ENCODE measurements at places on chromosomes 2 and 18.

DNA sequence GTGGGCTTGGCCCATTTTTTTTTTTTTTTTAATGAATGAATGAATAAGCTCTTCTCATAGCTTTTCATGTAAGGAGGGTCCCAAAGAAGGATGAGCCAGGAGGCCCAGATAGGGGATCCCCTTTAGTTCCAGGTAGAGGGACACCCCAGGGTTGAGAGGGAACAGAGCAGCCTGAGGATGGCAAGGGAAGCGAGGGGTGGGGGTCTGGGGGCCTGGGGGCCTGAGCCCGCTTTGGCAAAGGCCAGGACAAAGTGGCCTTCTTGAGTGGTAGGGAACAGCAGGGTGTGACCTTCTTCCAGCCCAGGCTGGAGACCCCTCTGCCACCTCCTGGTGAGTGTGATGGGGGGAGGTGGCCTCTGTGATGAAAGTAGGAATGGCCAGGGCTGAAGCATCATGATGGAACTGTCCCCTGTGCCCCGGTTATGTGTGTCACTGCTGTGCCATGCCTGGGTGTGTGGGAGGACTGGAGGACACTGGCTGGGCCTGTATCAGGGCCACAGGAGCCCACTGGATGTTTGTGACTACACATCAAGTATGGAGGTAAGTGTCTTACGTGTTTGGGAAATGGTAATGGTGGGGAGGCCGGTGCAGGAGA, 263.5 kb upstream of the HDAC4 start:
- no peak for DNase-seq

DNA sequence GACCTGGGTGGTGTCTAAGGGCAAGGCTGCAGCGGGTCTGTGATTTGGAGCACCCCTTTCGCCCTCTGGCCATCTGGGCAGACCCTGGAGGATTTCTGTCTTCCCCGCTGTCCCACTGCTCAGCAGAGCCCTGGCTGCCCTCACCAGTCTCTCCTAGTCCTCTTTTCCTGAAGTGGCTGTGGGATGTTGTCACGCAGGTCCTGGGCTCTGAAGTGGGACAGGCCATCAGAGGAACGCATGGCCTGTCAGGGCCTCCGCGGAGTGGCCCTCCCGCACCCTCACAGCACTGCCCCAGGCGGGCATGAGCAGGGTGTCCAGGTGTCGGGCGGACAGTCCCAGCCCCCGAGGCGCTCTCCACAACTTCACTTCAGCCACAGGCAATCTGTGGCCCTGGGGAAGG, 1.1 kb upstream of the TMEM185B start:
- DNase-seq, result no peak

GRCh38 chr2:39283561-39283960, 39.8 kb upstream of the CDKL4 start:
- DNase-seq, result no peak

GRCh38 chr18:56627991-56628390, 10.4 kb downstream of the TXNL1 start:
- no peak for DNase-seq

- no peak for DNase-seq
Observed at GRCh38 chr2:65292106-65292400, 64.4 kb downstream of the ACTR2 start.

- DNase-seq, result no peak
Observed at GRCh38 chr18:35905436-35905835, 67.0 kb upstream of the RMP24 start.

DNA sequence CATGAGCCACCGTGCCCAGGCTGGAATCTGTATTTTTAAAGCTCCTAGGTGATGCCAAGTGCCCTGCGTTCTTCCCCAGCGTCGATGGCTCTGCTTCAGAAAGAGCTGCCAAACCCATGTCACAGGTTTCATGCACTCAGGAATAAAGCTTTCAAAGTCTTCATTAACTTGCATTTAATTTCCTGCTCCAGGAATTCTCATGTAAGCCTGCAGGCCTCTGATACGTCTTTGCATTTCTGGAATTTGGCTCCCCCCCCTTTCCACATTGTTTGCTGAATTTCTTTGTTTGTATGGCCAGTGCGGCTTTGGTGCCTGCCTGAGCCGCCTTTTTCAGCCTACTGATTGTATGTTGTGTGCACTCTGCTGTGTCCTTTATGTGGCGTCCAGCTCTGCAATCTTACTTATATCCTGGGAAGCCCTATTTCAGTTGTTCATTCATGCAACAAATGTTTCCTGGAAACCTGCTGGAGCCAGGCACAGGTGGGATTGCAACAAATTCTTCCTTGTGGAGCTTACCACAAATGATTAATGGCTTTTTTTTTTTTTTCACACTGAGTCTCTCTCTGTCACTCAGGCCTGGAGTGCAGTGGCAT, 17.9 kb upstream of the OTOF start:
- DNase-seq, result no peak

GRCh38 chr2:145199827-145200706, 680.1 kb upstream of the ZEB2 start:
- no peak for DNase-seq

GRCh38 chr2:139992078-139992477, 1211.9 kb upstream of the NXPH2 start:
- no peak for DNase-seq

GRCh38 chr2:239806276-239806675, 218.9 kb downstream of the NDUFA10 start:
- no peak for DNase-seq

Measured in CD4-positive, alpha-beta T cell treated with Interleukin-10 for 1 hour (primary cell).